Activated CD8-positive, alpha-beta memory T cell treated with anti-CD3 and anti-CD28 coated beads for 4 hours (primary cell): ENCODE measurements at places on chromosomes 2 and 18.

- no peak for DNase-seq
Observed at GRCh38 chr18:79819968-79820351, 22.2 kb downstream of the KCNG2 start.

GRCh38 chr2:32237488-32237887 lies 27.2 kb downstream of the NLRC4 start:
- DNase-seq: no peak

DNA sequence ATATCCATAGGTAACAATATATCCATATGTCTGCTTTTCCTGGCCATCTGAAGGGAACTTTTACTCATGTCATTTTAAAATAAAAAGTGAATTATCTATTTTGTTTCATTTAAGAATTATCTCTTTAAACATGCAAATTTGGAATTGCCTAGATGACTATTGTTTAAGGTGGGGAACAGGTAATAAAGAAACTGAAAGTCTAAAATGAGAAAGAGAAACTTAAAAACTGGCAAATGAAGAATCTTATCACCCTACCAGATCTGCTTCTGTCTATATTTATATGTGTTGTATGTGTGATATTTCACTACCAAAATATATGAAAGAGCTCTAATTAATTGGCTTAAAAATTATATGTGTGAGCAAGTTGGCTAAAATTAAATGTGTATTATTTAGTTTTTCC lies 243.2 kb upstream of the KCNH7 start:
- no peak for DNase-seq

DNA sequence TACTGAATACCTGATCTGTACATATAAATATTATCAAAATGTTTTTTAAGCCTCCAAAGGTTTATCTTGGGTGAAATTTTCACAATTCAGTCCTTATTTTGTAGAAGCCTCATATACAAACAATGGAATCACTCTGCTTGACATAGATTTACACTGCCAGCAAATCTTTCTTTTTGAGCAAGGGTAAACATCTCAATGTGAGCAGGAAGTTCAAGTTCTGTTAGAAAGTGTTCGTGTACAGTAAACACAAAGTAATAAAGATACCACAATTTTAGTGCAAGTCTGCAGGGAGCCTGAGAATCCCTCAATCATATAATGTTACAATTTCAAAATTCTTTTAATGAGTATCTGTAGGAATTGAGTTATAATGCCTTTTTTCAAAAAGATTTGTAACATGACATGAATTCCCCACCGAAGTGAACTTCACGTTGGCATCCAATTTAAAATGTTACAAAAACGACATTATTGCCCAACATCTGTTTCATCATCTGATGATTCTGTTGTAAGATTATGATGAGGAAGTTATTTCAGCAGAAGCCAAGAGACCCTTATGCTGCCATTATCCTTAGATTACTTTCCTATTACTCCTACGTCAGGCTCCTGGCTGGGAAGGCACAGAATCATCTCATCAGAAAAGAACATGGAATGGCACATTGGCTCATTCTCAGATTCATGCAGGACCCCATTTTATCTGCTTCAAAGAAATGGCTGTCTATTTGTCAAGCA lies 283.9 kb upstream of the ACVR2A start:
- no peak for DNase-seq

- no peak for DNase-seq
Observed at GRCh38 chr18:44938720-44939665, 258.3 kb downstream of the SETBP1 start.

- no peak for DNase-seq
Observed at GRCh38 chr2:51401546-51401945, 369.6 kb upstream of the NRXN1 start.

- DNase-seq: no peak
Observed at GRCh38 chr2:153786016-153786415, 85.7 kb upstream of the GALNT13 start.

- no peak for DNase-seq
Observed at GRCh38 chr18:48809365-48809764, 141.4 kb downstream of the SMAD7 start.

DNA sequence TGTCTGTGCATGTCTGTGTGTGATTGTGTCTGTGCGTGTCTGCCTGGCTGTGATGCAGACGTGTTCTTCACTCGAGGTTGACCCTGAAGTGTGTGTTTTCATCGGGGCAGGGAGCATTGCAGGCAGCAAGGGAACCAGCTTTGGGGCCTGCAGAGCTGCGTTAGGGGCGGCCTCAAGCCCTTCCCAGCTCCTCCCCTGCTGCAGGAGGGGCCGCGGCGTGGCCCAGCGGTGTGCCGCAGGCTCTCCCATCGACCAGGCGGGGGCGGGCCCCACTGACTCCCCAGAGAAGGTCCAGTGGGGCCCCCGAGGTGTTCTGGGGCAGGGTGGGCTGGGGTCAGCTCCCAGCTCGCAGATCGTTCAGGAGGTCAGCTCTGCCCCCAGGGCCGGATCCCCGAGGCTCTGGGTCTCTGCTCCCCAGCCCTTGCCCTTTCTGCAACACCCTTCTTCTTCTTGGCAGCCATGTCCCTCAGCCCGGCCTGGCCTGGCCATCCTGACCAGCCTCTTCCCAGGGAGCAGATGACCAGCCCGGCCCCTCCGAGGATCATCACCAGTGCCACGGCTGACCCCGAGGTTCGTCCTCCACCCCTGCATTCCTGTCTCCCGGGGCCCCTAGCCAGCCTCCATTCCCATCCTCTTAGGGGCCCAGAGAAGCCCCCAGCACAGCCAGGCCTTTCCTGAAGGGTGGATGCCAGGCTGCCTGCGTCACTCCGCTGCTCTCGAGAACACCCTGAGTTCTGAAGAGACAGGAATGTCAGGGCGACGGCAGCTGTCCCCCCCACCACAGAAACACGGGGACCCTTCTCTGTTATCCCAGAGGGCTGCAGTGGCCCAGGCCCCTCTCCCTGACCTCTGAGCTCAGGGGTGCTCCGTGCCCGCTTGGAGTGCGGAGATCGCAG lies 11.1 kb upstream of the KLHL30 start:
- no peak for DNase-seq

DNA sequence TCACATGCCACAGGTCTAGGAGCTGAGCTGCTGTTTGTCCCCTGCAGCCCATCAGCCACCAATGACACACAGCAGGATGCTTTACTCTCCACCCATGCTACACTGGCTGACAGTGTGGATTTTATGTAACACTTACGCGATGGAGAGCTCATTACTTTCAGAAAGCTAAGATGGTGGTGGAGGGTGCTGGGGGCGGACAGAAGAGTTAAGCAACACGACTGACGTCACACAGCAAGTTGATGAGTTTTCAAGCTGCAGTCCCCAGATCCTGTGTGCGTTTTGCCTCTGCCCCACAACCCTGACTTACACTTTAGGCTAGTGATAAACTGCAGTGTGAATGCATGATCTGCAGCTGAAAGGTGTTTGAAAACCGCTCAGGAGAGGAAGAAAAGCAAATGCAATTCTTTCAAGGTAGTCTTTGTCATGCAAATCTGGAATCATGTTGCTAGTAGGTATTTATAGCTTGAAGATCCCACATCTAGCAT lies 42.4 kb downstream of the MRPS5 start:
- DNase-seq: no peak

GRCh38 chr18:76679945-76680344 lies 142.4 kb upstream of the ZNF236 start:
- DNase-seq: no peak

- no peak for DNase-seq
Observed at GRCh38 chr2:52222128-52222527, 1190.2 kb upstream of the NRXN1 start.

DNA sequence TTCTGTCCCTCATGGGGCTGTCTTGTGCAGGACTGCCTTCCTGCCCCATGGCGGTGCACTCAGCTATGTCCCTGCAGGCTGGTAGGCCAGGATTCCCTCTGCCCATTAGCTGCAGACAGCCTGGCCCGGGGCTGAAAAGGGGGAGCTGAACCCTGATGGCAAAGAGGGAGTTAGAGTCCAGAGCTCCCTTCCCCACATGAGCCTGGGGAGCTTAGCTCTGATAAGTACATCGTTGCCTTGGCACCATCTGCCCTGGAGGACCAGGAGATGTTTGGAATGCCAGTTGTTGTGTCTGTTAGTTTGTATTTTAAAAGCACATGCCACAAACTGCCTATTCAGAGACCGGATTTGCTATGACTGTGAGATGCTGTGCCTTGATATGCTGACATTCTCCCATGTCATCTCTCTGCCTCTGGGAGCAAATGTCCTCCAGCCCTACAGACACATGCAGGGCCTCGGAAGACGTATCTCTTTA lies 65.1 kb upstream of the AFF3 start:
- DNase-seq: no peak

DNA sequence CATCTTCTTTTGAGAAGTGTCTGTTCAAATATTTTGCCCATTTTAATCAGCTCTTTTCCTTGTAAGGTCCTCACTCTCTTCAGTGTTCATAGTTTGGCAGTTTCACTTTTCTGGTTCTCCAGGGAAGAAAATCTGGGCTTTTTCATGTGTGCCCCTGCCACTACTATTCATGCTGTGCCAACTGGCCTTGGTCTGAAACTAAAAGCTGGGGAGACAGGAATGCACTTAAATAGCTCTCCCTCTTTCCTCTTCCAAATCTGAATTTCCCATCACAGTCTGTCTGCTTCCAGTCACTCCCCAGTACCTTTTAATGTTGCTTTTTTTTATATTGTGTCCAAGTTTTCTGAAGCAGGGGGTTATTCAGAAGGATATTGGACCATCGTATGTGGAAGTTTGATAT lies 574.3 kb upstream of the POU3F3 start:
- no peak for DNase-seq
